Stimulated activated CD4-positive, alpha-beta T cell treated with anti-CD3 and anti-CD28 coated beads, TNF-alpha, amount 100 ng/mL, for 1 hour (primary cell): ENCODE measurements at places on chromosomes 3 and 15.

DNA sequence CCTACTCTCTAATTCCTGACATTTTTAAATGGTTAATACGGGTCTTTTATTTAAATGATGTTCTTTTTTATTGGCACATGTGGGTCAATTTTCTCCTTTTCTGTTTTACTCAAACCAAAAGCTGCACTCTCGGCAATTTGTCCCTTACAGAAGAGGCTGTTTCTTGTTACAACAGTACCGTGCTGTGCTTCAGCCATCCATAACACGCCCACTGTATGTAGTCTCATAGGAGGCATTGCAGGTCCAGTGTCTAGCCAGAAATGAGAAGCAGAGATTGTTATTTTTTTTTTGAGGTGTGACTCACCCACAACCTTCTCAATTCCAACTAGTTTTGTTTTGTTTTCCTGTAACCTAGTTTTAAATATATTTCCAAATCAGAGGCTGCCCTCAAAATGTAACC lies 164.6 kb downstream of the GMNC start:
- no peak for DNase-seq

- DNase-seq = no peak
Observed at GRCh38 chr15:26873846-26874245, 7.0 kb downstream of the GABRA5 start.

DNA sequence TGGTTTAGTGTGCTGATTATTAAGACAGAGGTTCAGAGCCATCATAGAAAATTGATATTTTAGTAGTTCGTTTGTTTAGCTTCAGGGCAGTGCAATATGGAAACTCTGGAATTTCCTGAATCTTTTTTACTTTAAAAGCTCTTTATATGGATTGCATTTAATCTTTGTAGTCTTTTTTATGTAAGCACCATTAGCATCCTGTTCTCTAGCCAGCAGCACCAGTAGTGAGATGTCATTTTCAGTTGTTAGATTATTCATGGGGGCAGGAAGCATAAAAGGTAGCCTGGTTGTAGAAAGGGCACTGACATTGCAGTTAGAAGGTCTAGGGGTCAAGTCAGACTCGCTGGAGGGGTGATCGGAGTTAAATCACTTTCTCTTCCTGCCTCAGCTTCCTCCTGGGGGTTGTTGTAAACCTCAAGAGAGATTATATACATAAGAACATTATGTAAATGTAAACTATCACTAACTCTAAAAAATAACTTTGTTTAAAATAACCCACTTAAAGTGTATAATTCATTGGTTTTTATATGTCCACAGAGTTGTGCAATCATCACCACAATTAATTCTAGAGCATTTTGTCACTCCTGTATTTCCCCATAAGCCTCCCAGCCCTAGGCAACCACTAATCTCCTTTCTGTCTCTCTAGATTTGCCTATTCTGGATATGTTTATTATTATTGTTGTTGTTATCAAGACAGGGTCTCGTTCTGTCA lies 31.4 kb upstream of the ITPKA start:
- no peak for DNase-seq

GRCh38 chr3:121870717-121871116 lies 23.5 kb upstream of the SLC15A2 start:
- DNase-seq = no peak

DNA sequence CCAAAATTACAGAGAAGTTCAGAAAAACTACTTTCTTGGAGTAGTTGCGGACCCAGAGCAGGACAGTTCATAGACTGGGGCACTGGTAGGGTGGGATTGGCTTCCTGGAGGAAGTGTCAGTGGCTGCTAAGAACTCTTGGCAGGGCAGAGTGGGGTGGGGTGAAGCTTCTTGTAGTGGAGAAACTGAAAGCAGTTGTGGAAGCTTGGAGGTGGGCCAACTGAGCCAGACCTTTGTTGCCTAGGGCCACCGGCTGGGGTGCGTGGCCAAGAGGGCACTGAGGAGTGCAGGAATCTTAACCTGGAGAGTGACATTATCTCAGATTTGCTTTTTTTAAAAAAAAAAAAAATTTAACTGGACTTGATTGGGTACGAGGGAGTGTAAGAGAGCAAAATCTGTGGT lies 3.1 kb downstream of the KAT2B start:
- DNase-seq = no peak

GRCh38 chr3:83096-83495 lies 113.5 kb upstream of the CHL1 start:
- DNase-seq = no peak

DNA sequence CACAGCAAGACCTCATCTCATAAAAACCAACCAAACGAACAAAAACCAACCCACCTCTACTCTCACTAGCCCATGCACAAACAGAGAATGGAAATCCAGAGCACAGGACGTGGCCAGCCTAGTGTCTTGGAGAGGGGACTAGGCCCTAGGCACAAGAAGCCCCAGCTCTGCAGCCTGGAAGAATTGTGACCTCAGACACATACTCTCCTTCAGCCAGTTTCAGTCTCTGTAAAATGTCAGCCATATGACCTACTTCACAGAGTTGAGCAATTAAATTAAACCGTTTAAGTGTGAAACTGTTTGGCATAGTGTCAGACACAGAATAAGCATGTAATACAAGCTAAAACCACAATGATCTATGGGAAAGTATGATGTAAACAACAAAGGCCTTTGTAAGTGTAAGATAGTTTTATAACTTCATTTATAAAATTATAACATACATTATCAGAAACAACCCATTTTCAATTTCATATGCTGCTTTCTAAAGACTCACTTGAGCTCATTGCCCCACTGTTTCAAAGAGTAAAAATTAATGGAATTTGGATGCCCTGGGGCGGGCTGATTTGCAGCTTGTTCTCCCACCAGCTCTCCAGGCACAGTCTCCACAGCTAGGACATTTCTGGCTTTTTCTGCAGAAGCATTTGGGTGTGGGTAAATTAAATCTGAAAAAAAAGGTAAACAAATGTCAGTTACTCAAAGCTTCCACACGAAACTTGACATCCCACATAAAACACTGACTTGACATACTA lies 32.9 kb downstream of the TBC1D2B start:
- no peak for DNase-seq

DNA sequence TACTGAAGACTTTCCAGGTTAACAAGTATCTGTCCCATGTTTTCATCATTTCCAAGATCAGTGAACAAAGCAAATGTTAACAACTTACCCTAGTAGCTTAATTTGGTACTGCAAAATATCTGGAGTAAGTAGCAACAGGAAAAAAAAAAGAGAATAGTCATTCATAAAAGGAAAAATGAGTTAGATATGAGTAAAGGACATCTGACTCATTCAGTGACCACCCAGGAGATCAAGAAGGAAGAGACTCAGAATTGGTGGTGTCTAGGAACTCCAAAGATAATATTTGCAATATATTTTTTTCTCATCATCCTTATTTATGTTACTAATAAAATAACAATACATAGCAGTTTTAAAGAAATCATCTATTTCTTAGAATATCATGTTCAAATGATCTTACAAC lies 253.8 kb upstream of the COL8A1 start:
- no peak for DNase-seq

GRCh38 chr3:177894081-177894728 lies 642.0 kb upstream of the KCNMB2 start:
- DNase-seq = no peak

GRCh38 chr3:128532012-128532983 lies 39.3 kb upstream of the GATA2 start:
- no peak for DNase-seq

DNA sequence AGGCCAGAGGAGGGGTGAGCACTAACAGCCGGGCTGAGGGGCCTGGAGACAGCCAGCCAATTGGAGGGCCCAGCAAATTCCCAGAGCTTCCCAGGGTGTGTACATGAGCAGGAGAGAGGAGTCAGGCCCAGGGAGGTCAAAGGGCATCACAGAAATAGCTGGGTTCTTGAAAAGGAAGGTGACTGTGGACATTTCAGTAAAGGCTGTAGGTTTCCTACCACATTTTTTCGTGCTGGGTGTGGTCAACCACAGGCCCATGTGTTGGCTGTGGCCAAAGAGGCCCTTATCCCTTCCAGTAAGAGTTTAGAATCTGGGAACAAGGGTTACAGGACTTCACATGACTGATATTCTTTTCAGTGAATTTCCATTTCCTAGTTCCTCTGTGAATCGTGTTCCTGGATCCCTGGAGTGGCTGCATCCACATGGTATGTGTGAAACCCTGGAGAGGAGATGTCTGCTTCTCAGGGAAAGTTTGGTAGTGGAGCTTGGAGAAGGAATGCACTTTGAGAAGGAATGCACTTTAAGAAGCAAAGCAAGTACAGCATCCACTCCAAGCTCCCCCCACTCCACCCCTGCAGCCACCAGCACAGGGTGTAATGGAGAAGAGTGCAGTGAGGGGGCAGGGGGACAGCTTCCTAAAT lies 73.2 kb upstream of the HEG1 start:
- no peak for DNase-seq

DNA sequence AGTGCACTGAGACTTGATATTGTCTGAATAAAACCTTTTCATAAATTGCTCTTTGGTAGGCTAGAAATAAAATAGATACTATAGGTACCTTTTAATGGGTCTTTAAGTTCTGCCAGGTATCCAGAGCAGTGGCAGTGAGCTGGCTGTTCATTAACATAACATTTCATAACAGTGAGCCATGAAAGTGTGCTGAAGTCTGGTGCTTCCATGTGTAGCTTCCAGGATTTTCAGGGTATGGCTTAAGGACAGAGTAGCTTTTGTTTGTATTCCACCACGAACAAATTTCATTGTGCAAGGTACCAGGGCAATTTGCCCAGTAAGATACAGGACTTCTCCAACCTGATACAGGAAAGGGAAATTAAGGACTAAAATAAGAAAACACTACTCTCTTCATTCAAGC lies 124.7 kb upstream of the NANOGP8 start:
- no peak for DNase-seq

DNA sequence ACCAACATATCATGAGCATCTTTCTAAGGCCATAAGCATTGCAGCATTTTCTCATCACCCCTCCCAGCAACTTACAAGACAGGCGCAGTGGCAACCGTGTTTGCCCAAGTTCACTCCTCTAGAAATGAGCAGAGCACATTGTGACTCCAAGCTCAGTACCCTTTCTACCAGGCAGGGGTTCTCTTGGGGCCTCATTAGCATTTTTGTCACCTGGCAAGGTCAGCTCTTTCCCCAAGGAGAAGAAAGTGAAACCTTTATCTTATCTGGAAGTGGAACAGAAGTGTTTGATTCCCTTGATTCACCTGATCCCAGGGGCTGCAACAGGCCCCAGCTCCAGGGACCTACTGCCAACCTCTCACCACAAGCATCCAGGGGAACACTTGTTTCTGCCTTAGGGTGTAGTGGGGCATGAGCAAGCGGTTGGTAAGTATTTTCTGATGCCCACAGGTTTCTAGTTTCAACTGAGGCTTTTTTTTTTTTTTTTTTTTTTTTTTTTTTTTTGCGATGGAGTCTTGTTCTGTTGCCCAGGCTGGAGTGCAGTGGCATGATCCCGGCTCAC lies 44.0 kb upstream of the HERC1 start:
- no peak for DNase-seq

GRCh38 chr3:144265542-144266100 lies 294.0 kb downstream of the DIPK2A start:
- DNase-seq = no peak

DNA sequence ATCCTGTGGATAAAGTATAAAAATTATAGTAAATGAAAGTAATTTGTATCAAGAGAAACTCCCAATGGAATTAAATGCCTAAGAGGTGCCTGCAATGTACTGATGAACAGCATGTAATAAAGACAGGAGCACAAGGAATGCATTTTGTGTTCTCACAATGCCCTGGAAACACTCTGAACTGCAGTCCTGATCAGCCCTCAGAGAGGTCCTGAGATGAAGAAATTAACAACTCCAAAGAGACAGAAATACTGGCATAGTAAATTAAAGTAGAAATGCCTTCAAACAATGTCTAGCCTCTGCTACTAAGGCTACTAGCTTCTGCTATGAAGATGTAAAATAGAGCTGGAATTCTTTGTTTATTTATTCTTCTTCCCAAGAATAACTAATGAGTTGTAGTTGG lies 59.9 kb downstream of the CFAP20DC start:
- no peak for DNase-seq

DNA sequence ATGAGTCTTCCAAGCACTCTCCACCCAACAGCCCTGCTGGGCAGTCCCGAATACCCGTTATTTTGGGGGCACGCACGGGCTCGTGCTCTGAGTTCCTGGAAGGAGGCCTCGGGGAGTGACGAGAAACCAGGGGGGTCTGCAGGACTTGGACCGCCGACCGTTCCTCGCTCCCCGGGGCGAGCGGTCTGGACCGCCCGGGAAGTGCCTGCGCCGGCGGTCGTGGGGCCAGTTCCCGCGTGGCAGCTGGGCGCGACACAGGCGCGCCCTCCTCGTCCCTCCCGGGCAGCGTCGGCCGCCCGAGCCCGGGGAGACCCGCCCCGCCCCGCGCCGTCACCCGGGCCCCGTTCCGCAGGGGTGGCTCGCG lies 387 bp downstream of the GNB4 start:
- no peak for DNase-seq
